Activated CD4-positive, alpha-beta memory T cell treated with anti-CD3 and anti-CD28 coated beads, Interleukin-2, amount 10 ng/mL, durations not matched to agents 7 days and 5 days (primary cell): ENCODE measurements at places on chromosomes 4 and X. TPM values are rescaled to one million over a fixed set of nuclear protein-coding genes. Genes with fewer than 3 reads are reported as not detected.

The PSAPL1 gene
- total RNA-seq: not detected

GRCh38 chrX:147679356-147680005, 232.2 kb upstream of the FMR1 start:
- no peak for DNase-seq

GRCh38 chrX:51851507-51852085, 41.8 kb upstream of the MAGED1 start:
- no peak for DNase-seq

DNA sequence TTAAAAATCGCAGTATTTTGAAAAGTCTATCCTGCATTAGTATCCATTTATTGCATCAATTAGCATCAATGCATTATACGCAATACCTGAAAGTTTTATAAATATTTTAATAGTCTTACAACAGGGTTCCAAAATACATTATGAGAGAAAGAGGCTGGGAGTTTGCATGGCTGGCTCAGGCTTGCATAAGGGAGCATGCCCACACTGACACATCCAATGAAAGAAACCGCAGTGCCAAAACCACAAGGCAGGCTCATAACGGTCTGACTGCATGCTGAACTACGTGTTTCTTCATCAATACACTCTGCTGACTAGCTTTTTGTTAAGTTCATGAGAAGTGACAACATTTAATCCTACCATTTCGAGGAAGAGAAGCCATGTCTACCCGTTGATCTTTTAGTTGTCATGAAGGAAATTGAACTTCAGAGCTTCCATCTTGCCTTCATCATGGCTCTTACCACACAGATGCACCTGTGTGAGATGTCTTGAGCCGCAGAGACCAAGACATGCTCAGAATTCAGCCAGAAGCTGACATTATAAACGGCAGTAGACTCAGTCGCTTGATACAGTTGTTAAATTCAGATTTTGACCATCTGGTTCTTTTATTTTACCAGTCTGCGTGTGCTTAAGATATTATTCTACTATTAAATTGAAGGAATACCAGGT, 168.8 kb upstream of the FRG1 start:
- DNase-seq: no peak

- peak; percentile 34 for DNase-seq
These were observed 45.8 kb upstream of the CLCN4 start for GRCh38 chrX:10110984-10111363.

DNA sequence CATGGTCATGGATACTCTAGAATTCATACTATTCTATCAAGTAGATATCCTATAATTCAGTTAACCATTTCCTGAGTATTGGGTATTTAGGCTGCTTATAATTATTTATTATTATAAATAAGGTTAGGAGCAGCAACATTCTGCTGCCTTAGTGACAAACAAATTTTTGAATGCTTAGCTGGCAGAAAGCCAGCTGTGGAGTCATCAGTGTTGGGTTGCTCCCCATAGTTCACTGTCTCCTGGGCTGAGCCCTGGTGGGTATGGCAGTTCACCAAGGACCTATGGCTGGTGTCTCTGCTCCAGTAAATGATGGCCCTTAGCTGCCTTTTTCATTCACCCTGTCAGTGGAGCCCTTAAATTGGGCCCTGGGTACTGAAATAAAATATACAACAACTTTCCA, 61.8 kb downstream of the SMARCA5 start:
- DNase-seq: no peak
